ENCODE measurements at places on chromosomes 6 and 20.

- DNase-seq = no peak
Observed at GRCh38 chr6:122008101-122008999, 391.1 kb upstream of the HSF2 start.

DNA sequence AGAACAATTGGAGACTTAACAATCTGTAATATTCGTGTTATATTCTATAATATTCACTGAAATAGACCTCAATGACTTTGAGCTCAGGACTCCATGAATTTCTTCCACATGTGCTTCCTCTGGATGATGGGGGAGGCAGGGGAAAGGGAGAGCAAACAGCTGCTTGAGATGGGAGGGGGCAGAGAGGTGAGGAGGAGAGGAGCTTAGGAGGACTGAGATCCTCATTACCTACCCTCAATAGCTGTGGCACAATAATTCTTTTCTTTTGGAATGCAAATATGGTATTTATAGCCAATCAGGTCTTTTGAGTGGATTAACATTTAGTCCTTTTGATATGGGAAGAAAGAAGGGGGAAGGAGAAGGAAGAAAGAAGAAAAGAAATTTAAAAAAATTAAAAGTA is 64.1 kb upstream of the ZNF217 start:
- no peak for DNase-seq

DNA sequence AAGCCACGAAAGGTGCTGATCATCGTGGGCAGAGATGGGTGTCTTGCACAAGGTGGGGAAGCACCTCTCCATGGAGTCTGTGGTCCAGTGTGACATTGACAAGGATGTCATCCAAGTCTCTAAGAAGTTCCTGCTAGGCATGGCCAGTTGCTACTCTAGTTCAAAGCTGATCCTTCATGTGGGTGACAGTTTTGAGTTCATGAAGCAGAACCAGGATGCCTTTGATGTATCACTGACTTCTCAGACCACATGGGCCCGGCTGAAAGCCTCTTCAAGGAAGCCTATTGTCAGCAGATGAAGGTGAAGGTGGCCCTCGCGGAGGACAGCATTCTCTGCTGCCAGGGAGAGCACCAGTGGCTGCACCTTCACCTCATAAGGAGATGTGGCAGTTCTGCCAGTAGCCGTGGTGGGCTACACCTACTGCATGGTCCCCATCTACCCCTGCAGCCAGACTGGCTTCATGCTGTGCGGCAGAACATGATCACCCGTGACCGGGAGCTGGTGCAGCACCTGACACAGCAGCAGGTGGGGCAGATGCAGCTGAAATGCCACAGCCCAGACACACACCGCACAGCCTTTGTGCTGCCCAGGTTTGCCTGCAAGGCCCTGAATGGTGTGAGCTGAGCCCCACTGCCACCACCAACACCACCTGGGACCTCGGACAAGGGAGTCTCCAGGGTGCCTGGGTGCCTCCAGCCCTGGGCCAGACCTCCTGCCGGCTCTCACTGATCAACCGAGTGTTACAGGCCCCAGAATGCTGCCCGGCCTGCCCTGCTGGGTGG is 75.0 kb upstream of the SULF2 start:
- no peak for DNase-seq

DNA sequence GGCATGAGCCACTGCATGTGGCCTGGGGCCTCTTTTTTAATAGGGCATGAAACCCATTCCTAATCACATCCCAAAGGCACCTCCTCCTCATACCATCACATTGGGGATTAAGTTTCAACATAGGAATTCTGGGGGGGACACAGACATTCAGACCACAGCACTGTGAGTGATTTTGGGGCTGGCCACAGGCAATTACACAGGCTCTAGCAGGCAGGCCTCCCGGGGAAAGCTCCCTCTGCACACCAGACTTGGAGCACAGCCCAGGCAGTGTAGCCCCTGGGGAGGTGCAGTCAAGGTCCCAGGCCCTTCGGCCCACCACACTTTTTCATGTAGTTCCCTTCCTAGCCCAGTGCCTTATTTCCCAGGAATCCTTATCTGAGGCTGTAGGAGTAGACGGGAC is 5.5 kb downstream of the SFT2D1 start:
- no peak for DNase-seq
